Posterior vena cava (tissue), 2 donors: ENCODE measurements at places on chromosomes 13 and 19.

- DNase-seq, result no peak
These were observed 2.5 kb downstream of the NAPA start for GRCh38 chr19:47512183-47512947.

DNA sequence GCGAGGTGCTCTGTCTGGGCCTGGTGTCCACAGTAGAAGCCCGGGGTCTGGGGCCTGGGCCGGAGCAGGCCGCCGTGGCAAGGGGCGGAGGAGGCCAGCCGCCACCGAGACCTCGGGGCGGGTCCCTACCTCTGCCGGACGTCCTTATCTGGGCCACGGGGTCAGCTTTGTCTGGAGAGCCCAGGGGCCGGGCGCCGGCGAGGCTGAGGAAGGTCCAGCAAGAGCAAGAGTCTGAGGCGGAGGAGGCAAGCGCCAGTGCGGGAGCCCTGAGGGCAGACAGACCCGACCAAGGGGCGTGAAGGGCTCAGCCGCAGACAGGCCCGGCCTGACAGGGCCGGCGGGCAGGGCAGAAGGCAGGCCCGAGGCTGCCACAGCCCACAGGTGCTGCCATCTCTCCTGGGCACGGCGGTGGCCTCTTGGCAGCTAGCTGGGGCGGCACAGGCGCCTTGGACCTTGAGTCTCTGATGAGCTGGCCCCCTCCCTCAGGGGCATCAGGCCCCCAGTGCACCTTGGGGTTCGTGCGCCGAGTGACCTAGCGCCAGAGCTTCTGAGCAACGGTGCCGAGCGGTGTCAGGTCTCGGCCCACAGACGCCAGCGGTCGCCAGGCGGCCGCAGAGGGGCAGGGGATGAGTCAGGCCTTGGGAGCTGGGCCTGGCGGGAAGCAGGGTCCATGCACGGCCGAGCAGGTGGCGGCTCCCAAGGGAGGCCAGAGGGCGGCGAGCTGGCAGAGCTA is 19.1 kb upstream of the AKAP8 start:
- DNase-seq, result peak; percentile 77

- DNase-seq, result peak; percentile 61
These were observed 4.9 kb upstream of the TFDP1 start for GRCh38 chr13:113579686-113580085.

GRCh38 chr19:18171605-18172327 is 1.8 kb upstream of the IFI30 start:
- no peak for DNase-seq

GRCh38 chr19:33186431-33187182 is 7.5 kb upstream of the LRP3 start:
- DNase-seq, result peak; percentile 10

- no peak for DNase-seq
These were observed at the start of gene NTN5 for GRCh38 chr19:48672994-48673393. Gene NTN5 (minus strand): TSS chr19:48673017. CDS start chr19:48670986, 2,031 bp downstream.
